ENCODE measurements at places on chromosomes 13 and 19.

DNA sequence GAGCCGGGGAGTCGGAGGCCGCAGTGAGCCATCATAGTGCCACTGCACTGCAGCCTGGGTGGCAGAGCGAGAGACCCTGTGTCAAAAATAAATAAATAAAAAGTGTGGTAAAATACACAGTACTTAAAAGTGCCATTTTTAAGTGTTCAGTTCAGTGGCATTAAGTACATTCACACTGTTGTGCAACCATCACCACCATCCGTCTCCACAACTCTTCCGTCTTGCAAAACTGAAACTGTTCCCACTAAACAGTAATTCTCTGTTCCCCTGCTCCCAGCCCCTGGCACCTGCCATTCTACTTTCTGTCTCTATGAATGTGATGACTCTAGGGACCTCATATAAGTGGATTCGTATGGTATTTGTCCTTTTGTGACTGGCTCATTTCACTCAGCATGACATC lies 13.3 kb downstream of the SLC25A42 start:
- no peak for DNase-seq

- DNase-seq = no peak
Measured at GRCh38 chr19:5109560-5109959, 140.6 kb downstream of the KDM4B start.

DNA sequence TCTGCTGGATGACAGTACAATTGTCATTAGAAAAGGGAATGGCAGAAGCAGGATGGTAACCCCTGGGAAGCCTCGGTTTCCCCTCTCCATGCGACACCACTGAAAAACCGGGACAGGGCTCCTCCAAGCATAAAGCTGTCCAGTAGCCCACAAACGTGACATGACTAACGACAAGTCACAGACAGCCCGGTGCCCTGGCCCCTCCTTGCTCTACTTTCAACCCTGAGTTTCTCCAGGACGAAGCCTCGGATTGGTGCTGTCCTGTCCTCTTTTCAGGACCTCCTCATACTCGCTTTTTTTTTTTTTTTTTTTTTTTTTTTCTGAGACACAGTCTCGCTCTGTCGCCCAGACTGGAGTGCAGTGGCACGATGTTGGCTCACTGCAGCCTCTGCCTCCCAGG lies 16.3 kb downstream of the DPP9 start:
- no peak for DNase-seq

- no peak for DNase-seq
Measured at GRCh38 chr19:17765069-17765618, 13.9 kb downstream of the FCHO1 start.

DNA sequence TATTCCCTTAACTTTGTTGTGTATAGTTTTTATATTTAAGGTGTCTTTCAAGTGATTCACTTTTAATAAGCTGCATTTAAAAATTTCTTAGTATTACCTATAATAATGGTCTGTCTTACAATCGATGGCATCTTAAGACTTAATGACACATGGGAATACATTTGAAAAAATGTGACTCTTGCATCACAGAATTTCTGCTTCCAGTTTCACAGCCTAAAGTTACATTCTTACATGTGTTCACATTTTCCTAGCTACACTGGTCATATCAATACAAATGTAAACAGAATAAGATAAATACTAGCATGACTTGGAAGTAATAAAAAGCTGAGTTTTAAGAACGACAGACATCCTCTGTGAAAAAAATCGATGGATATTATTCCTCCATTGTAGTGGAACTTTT lies 1597.1 kb upstream of the MIR17HG start:
- DNase-seq = no peak

GRCh38 chr19:52992109-52993004 lies 21.4 kb upstream of the ERVV-1 start:
- no peak for DNase-seq

DNA sequence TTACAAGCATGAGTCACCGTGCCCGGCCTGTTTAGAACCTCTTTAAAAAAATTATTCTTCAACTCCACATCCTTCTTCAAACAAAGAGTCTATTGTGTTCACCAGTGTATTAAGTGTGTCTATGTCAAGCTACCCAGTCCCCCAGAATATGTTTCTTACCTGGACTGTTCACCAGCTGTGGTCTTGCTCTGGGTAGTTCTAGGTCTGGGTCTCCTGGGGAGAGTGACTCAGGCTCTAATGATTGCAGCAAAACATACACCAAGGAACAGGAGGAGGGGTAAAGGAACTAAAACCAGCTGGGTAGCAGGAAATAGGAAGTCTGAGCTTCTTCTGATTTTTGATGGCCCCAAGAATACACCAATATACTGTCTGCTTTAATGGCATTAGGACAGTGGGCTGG lies at the start of gene FPR1:
Gene FPR1 (minus strand): TSS at position 224 of the 400 bp plus-strand sequence. CDS start 4,884 bp downstream, outside the sequence.
- no peak for DNase-seq

DNA sequence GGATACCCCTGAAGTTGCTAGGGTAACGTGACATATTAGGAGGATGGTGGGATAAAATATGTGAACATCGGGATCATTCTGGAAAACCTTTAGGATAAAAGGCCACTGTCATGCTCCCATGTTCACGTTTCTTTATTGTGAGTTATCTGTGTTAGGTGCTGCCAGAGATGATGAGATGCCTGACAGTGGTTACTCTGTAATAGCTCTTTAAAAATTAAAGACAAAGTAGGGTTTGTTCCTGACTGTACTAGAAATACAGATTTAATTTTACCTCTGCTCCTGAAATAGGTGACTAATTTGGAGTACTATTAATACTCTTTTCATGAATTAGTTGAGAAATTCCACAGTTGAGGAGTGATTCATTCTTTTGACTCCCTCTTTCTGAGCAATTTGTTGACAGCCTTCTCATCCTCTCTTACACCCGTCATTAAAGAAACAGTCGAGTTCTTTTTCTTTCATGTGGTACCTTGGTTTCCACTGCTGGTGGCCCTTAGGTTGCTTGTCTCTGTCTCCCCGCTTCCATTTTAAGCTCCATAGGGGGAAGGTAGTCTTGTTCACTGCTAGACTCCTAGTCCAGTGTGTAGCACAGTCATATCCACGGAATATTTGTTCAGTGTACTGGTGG lies 28.4 kb downstream of the SAE1 start:
- DNase-seq = no peak

DNA sequence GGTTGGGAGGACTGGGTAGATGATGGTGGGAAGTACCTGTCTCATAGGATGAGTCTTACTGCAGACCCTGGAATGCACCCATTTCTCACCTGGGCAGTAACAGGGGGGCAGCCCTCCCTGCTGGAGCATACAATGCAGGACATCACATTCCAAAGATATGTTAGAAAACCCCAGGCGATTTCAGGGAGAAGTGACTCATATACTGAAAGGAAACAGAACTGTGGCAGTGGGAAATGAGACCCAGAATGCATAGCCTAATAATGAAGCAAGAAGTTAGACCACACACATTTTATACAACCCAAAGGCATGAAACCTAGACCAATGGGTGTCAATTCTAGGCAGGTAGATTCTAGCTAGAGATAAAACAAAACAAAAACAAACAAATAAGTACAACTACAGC lies 402.7 kb downstream of the IRS2 start:
- DNase-seq = no peak

DNA sequence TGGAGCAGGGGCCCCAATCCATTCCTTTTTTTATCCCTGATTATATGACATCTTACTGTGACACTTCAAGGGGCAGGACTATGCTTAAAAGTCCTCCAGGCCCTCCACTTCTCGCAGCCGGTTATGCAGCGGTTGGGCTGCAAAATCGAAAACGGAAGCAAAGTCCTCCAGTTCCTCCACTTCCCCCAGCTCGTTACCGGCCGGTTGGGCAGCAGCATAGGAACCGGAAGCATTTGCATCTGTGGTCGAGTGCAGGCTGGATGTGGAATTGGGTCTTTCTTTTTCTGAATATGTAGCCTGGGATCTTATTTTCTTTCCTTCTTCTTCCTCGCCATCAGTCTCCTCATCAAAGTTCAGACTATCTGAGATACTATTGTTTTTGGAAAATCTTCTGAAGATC lies 46.1 kb downstream of the OXGR1 start:
- DNase-seq = no peak

DNA sequence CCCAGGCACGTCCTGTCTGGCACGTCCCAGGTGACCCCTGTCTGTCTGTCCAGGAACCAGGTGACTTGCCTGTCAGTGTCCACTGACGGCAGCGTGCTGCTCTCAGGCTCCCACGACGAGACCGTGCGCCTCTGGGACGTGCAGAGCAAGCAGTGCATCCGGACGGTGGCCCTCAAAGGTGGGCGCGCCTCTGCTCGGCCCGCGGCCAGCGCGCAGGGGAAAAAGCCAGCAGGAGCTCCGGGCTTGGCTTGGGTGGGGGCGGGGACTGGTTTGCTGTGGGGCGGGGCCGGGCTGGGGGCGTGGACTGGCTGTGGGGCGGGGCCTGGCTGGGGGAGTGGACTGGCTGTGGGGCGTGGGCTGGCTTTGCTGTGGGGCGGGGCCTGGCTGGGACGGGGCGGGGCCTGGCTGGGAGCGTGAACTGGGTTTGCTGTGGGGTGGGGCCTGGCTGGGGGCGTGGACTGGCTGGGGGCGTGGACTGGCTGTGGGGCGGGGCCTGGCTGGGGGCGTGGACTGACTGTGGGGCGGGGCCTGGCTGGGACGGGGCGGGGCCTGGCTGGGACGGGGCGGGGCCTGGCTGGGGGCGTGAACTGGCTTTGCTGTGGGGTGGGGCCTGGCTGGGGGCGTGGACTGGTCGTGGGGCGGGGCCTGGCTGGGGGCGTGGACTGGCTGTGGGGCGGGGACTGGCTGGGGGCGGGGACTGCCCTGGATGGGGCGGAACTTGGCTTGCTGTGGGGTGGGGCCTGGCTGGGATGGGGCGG lies 7.2 kb downstream of the WDR18 start:
- no peak for DNase-seq

- no peak for DNase-seq
Measured at GRCh38 chr19:42512743-42513304, 15.5 kb downstream of the CEACAM1 start.

GRCh38 chr19:5927441-5927821 lies 13.4 kb downstream of the CAPS start:
- DNase-seq = no peak

- peak; percentile 36 for DNase-seq
Measured at GRCh38 chr13:99265821-99266426, 7.7 kb upstream of the GPR18 start.

- no peak for DNase-seq
Measured at GRCh38 chr13:19634256-19634740, 839 bp downstream of the MPHOSPH8 start.

- DNase-seq = no peak
Measured at GRCh38 chr19:10270180-10270615, 722 bp upstream of the ICAM1 start.

DNA sequence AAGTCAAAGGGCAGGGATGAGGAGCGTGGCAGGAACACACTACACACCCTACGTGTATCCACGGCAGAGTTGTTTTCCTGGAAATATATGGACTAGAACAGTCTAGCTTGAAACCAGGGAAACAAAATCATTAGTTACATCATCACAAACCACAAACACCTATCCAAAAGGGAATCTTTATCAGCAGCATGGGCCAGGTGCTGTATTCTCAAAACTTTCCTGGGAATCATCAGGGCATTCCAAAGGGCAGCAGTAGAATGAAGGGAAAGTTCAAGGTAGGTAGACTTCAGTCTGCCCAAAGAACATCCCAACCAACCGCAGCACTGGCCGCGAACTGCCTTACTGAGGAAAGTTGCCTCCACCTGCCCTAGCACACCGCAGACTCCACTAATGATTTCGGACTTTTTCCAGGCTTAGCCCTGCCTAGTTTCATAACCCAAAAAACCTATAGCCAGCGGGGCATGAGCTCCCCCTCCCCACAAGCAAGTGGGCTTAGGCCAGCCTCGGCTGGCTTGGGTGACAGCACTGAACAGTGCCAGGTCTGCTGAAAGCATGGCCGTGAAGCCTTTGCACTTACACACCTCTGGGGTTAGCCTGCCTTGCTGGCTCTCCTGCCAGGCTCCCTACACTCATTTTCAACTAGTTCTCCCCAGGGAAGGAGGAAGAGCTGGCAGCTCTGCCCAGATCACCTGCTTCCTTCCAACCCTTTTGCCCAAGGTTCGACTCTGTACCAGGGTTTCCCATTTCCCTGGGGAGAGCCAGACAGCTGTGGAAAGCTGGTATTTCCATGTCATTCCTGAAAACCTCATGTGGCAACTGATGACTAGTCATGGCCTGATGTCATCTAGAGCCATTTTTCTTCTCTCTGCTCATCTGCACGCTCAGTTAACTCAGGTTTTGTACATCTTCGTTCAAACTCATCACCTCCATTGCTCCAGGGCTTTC lies 77.3 kb upstream of the UBAC2 start:
- DNase-seq = no peak

- DNase-seq = no peak
Measured at GRCh38 chr19:35938282-35939224, 2.4 kb downstream of the LRFN3 start.

- DNase-seq = no peak
Measured at GRCh38 chr13:45537516-45537915, 72.8 kb downstream of the COG3 start.

- DNase-seq = no peak
Measured at GRCh38 chr13:111161601-111162600, 46.8 kb downstream of the ARHGEF7 start.

GRCh38 chr19:1093811-1094553 lies 1.2 kb downstream of the POLR2E start:
- DNase-seq = no peak

- DNase-seq = no peak
Measured at GRCh38 chr13:25372284-25373081, 709 bp downstream of the ATP8A2 start.

All from SHP77 treated with DMSO at 0.1 percent for 48 hours (cell line).